ENCODE measurements at places on chromosomes 4 and X.

- no peak for DNase-seq
Measured at GRCh38 chr4:33998291-33998690, 2246.0 kb downstream of the ARAP2 start.

- no peak for DNase-seq
Measured at GRCh38 chr4:31241504-31242106, 521.4 kb downstream of the PCDH7 start.

- peak; percentile 27 for DNase-seq
Measured at GRCh38 chr4:10460313-10461047, 3.3 kb upstream of the ZNF518B start.

DNA sequence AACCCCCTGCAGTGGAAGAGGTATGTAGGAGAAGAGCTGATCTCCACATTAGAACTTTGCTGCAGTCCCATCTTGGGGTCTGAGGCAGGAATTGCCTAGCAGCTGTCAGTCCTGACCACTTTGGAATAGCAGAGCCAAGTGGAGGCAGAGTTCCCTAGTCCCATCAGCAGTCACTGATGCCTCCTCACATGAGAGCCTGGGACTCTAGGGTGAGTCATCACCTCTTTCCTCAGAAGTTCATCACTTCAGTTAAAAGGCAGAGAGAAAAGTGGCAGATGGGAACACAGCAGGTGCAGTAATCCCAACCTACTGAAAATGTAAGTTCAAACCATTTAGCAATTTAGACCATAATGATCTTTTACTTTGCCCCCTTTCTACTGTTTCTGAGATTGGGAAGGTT, 73.9 kb upstream of the MED14 start:
- DNase-seq, result no peak

DNA sequence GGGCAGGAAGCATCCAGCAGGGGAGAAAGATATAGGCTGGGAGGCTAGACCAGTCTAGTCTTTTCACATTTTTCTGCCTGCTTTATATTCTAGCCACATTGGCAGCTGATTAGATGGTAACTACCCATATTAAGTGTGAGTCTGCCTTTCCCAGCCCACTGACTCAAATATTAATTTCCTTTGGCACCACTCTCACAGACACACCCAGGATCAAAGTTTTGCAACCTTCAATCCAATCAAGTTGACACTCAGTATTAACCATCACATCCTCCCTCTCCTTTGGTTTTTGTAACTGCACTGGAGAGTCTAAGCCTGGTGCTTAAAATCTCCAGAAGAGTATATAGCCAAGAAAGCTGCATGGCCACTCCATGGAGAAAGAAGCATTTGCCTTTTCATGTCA, 560.4 kb downstream of the GRXCR1 start:
- no peak for DNase-seq

DNA sequence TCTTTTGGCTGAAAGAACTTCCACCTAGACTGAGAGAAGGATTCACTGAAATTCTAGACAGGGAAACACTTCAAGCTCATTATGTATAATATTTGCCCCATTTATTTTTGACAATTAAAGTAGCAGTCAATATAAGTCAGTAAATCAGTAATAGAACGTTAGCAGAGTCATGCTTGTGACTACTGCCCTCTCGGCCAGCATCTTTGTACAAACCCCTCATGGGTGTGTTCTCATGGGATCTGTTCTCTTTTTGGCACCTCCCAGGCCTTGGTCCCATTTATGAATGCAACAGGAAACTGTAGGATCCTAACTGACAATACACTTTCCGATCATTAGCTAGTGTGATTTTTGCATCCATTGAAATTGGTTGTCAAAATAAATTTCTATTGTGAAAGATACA, 2.9 kb downstream of the MSL3 start:
- no peak for DNase-seq

DNA sequence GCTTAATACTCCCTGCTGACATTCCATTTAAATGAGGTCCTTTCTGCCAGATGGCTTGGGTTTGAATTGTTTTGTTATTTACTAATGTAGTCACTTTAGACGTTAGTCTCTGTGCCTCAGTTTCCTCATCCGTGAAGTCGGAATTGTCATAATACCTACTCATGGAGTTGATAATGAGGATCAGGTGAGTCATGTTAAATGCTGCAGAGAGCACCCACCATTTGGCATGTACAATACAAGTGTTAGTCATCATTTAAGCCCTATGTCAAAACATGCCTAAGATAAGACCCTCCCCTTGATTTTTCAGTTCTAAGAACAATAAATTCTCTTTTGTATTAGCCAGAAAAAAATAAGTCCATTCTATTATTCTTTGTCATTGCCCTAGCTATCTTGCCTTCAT, 534.8 kb upstream of the HTR2C start:
- no peak for DNase-seq

GRCh38 chrX:40298069-40298468, 200.3 kb upstream of the BCOR start:
- DNase-seq, result no peak

DNA sequence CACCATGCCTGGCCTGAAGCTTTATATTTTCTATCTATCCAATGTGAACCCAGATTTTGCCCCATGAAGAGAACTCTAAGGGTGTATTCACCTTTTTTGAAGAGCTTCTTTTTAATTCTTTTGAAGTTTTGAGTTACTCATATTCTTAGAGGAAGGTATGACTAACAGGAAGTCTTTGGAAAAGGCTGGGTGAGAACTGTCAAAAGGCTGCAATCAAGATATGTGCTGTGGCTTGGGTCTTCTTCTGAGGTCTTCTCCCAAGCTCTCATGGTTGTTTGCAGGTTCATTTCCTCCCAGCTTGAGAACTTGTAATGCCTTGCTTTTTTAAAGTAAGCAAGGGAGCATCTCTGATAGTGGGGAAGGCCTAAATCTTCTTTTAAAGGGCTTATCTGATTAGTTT, 3.1 kb upstream of the C4orf17 start:
- no peak for DNase-seq

DNA sequence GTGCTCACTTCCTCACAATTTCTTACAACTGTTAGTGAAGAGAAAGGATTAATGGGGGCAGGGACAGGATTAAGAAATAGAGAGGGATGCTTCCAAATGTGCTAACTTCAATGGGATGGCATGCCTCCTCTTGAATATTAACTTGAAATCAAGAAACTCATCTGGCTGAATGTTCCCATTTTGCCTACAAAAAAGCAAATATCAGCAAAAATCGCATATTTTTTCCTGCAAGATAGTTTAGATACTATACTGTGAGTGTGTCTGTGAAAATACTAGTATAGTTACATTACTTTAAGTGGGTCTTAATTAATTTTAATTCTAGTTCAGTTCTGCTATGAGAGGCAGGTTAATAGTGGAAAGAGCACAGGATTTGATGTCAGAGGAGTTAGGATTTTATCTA, 4.9 kb downstream of the PAICS start:
- DNase-seq, result no peak

GRCh38 chr4:123740236-123740635, 343.6 kb downstream of the SPRY1 start:
- DNase-seq, result no peak

DNA sequence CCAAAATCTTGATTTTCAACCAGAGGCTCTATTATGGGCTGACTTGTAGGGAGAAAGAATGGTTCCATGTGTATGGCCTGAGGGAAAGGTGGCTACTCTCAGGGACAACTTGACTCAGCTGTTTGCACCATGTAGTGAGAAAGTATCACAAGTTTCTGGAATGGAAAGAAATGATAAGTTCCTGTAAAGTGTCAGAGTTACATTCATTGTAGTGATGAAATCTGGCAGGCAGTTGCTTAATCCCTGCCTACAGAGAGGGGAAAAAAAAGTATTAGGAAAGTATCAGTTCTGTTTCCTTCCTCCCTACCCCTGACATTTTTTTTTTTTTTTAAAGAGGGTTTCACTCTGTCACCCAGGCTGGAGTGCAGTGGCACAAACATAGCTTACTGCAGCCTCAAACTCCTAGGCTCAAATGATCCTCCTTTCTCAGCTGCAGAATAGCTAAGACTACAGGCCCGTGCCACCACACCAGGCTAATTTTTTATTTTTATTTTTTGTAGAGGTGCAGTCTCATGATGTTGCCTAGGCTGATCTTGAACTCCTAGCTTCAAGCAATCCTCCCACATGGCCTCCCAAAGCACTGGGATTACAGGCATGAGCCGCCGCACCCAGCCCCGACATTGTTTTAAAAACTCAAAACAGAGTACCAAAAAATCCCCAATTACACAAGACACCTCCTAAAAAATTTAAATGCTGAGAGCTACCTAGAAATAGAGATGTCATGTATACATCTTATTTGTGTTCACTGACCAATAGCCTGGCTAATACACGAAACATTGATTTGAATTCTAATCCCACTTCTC, 4.8 kb upstream of the FBXL5 start:
- DNase-seq, result no peak

- DNase-seq, result no peak
Measured at GRCh38 chrX:38987198-38987651, 186.0 kb downstream of the MID1IP1 start.

DNA sequence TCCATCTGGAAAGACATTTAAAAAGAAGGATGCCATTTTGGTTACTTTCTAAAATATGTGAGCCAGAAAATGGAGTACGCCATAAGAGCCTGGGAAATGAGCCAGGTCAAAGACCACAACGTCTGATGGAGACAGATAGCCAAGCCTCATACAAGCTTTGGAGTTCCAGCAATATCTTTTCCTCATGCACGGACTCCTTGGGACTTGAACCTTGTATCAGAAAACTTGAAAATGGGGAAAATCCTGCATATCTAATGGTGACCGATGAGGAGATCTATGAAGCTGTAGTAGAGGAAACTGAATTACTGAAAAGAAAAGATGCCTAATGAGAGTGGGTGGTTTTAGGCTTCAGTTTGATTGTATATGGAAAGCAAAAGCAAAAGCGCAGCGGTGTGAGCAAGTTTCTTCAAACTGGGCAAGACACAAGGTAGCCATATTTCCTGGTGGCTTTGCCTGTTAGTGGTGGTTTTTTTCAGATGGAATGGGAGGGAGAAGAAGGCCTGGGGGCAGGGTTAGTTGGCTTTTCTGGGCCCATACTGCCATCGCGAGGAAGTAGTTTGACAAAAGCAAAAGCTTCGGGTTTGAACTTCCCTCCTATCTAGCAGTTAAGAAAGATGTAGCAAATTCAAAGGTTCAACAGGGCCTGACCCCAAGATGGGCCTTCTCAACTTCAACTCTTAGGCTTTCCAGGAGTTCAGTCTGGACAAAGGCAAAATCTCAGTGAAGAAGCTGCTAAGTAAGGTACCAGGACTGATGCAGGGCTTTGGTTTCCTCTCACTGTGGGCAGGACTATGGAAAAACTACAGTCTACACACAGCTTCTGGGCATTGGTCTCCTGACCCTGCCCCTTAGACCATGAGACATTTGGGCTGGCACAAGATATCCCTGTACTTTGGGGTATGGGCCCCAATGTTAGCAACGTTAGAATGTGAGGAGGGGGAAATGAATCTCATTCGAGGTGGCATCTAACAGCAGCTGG, 210.0 kb upstream of the STK26 start:
- DNase-seq, result peak; percentile 47

DNA sequence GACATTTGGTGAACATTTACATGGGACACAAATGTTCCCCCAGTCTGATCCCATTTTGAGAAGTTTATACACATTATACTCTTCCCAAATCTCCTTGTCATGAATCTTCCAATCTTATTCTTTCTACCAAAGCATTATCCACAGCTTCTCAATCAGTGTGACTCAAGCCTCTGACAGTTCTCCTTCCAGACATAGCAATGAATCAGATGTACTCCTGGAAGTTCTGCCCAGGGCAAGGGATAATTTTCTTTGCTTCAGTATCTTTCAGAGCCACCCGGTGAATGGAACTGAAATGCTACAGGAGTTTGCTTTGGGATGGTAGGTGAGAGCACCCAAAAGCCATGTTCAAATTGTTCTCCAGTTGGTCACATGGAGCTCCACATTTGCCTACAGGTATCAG, 145.5 kb downstream of the ANXA5 start:
- no peak for DNase-seq

GRCh38 chrX:11239230-11239629, 54.0 kb upstream of the AMELX start:
- DNase-seq, result no peak

- no peak for DNase-seq
Measured at GRCh38 chrX:3442691-3443090, 96.2 kb upstream of the MXRA5 start.

- DNase-seq, result no peak
Measured at GRCh38 chr4:150136481-150136880, 58.2 kb downstream of the DCLK2 start.

- DNase-seq, result no peak
Measured at GRCh38 chr4:2809610-2810180, 16.8 kb downstream of the SH3BP2 start.

GRCh38 chrX:37653397-37654085, 32.0 kb upstream of the XK start:
- DNase-seq, result no peak

All from stimulated activated CD4-positive, alpha-beta T cell treated with anti-CD3 and anti-CD28 coated beads, Interleukin-2, amount 100 ng/mL, for 24 hours (primary cell).